GM12892 (cell line): ENCODE measurements at places on chromosomes 7 and 10.

DNA sequence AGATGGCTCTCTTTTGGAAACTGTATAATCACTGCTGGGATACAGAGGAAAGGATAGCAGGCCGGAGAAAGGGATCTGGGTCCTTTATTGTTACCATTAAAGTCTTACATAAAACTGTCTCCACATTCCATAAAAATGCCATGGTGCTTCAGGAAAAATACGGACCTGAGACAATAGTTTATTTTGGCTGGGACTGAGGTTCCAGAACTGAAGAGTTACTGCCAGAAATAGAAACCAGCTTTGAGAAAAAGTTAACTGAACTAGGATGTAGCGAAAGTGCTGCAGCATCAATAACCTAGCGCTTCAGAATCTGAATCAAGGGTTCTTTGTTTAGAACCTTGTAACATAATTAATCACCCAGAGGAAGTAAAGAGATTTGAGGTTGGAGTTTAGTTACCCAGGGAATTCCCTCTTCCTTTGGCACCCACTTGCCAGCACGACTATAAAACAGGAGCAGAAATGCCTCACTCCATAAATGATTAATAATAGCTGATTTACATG, 38.0 kb downstream of the MEOX2 start:
- DNase-seq = no peak

- DNase-seq = no peak
These were observed 244.0 kb downstream of the SKAP2 start for GRCh38 chr7:26620352-26620751.

DNA sequence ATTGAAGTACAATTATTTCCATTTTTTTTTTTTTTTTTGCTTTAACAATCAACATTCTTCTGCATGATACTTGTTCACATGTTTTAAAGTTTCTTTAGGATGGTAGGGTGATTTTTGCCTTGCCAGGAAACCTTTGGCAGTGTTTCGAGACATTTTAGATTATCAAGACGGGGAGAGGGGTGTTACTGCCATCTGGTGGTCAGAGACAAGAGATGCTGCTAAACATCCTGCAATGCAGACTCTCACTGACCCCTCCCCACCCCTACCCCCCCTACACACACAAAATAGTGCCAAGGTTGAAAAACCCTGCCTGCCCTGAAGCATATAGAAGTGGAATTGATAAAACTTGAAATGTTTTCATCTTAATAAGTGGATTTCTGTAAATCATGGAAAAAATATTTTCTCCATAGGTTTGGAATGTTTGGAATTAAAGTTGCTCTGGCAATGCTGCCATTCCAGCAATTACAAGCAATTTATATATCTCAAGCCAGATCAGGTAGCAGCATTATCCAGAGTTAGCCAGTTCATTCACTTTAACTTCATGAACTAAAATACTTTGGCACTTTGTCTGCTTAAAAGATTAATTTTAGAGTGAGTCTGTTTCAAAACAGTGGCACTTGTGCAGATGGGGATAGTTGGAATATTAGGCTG, 62.1 kb downstream of the SDHAF3 start:
- DNase-seq = peak; percentile 19

DNA sequence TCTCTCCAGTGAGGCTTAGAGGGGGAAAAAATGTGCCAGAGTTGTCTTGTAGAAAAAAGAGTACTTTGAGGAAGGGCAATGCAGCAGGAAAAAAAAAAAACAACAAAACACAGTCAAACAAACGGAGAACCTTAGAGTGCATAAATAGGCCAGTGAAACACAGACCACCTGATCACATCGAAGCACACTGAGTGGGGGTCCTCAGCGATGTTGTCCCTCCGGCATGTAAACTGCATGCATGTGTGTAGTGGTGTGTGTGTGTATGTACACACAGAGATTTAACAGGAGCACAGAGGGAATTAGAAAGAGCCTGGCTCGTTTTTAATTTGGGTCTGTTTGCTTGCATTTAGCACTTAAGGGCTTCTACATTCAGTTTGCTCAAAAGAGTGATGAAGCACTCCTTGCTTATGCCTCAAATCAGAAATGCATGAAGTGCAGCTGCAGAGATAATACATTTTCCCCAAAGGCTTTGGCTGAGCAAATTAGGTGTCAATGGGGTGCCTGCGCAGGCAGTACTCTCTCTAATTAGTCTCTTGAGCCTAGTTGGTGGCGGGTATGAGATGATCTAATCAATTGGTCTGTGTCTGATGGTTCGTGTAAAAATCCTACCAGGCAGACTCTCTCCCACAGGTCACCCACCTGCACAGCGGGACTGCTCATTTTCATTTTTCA, 62.7 kb upstream of the FZD1 start:
- DNase-seq = no peak

DNA sequence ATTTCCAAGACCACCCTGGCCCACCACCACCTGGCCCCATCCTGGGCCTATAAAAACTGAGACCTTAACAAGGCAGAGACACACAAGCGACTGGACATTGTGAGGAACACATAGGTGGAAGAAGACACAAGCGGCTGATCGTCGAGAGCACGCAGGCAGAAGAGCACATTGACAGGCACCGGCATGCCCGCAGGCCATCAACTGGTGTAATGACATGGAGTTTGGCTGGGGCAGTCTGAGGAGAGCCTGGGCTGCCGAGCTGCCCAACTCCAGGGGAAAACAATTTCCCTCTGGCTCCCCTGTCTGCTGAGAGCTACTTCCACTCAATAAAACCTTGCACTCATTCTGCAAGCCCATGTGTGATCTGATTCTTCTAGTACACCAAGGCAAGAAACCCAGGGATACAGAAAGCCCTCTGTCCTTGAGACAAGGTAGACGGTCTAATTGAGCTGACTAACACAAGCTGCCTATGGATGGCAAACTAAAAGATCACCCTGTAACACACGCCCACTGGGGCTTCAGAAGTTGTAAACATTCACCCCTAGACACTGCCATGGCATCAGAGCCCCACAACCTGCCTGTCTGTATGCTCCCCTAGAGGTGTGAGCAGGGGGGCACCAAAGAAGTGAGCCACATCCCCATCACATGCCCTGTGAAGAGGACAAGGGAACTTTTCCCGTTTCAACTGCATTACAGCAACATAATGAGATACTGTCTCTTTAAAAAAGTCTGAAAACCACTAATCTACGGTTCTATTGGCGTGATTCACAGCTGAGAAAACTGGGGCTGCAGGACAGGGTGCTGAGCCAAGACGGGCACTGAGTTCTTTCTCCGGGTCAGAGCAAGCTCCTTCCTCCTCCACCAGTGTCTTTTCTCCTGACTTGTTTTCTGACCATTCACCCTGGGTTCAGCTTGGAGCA, 18.5 kb upstream of the TNS3 start:
- no peak for DNase-seq

DNA sequence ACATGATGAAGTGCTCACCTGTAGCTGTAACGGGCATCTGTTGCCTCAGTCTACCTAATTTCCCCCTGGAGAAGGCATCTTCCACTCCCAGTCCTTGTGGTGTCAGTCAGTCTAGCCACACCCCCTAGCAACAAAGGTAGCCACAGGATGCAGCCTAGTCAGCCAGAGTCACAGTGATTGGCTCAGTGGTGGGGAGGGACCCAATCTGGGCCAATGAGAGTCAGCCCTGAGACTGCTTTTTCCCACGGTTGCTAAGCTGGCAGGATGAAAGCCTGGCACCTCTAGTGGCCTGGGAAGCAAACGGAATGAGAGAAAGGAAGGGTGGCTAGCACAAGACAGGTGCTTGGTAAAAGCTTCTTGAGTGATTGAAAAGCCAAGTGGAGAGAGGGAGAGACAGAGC, 118.6 kb downstream of the SH3PXD2A start:
- DNase-seq = no peak

DNA sequence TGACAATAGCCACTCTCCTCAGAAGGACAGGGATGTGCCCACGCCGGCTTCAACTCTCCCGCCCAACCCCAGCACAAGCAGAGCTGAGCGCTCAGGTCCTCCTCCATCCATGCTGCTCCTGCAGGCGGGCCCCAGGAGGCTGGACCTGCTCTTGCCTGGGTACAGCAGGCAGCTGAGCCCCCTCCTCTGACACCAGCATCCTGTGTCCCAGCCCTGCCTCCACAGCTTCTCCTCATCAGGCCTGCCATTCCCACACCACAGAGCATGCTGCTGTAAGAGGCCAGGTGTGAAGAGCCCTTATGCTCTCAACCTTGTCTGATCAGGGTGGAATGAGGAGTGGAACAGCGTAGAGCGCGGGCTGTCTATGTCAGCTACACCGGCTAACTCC, 302.2 kb downstream of the PTPRN2 start:
- DNase-seq = no peak

DNA sequence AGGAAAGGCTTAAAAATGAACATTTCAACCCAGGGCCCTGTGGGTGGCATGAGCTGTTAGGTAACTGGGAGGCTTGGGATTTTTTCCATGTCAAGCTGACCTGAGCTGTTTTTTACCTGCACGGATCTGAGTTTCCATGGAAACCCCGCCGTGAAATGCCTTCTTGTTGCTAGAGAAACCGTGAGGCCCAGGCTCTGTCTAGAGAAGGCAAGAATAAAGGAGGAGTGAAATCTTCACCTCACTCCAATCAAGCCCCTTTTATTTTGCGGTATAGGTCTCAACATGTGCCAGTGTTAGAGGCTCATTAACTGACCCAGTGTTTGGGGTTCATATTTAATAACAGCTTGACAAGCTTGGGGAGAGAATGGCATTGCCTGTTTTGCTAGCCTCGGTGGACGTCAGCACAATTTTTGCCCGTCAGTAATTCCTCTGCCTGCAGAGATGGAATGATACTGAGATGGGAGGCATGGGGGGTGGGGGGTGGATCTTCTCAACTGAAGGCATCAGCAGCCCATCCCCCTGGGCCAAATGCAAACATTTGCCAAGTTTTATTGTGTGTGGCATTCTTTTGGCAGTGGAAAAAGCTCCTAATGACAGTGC, 48.9 kb upstream of the PDCD4 start:
- DNase-seq = no peak

DNA sequence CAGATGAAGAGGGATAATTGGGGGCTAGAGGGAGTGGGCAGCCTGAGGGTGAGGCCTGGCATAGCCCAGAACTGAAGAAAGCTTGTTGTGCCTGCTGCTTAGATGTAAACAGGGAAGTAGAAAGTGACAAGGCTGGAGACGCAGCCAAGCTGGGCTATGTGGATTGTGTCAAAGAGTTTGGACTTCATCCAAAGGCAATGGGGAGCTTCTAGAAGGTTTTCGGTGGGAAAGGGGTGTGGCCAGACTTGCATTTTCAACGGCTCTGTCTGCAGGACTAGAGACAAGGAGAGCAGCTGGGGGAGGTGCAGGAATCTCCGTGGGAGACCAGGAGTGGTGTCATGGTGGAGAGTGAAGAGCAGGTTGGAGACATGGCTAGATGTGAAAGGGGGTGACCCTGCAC, 48.8 kb downstream of the GOLGA7B start:
- no peak for DNase-seq
